Inflammatory macrophage treated with lipopolysaccharide for 4 hours (primary cell): ENCODE measurements at places on chromosomes 16 and 17.

- DNase-seq: no peak
Measured at GRCh38 chr17:31226950-31227349, 70.1 kb downstream of the OMG start.

DNA sequence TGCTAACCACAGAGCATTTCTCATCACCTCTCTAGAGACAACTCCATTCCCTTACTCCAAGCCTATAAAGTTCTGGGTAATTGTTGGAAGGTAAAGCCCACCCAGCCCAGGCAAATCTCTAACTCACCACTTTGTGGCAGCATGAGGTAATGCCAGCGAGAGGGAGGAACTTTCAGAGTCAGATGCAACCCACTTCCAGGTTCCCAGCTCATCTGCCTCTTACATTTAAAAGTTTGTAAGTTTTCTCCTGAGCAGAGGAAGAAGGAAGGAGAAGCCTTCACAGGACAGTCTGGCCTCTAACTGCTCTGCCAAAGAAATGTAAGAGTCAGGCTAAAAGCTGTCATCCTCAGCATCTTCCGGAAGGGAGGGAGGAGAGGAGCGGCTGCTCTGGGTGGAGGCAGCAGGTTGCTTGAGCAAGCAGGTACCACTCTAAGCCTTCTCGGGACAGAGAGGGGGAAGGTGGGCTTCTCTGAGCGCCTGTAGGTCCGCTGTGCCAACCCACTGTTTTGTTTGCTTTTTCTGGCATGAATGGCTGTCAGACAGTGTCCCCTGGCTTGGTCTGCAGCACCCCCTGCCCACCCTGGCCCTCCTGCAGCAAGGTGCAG lies 1.0 kb downstream of the ZNF319 start:
- DNase-seq: peak; percentile 50

DNA sequence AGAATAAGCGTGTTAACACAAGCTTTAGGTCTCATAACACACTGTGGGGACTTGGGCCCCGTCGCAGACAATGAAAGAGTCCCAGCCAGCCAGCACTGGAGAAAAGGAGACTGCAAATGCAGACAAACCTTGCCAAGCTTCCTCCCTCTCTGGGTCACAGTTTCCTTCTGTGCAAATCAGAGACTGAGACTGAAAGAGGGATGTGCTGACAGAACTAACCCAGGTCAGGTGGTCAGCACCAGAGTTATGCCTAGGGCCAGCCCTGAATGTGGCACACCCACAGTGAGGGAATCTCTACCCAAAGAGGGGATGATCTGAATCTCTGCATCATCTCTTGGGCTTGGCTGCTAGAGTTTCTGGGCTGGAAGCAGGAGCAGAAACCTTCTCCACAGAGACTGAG lies 282.3 kb upstream of the CCL2 start:
- no peak for DNase-seq

GRCh38 chr17:78034429-78035091 lies 76.1 kb downstream of the TNRC6C start:
- DNase-seq: no peak

DNA sequence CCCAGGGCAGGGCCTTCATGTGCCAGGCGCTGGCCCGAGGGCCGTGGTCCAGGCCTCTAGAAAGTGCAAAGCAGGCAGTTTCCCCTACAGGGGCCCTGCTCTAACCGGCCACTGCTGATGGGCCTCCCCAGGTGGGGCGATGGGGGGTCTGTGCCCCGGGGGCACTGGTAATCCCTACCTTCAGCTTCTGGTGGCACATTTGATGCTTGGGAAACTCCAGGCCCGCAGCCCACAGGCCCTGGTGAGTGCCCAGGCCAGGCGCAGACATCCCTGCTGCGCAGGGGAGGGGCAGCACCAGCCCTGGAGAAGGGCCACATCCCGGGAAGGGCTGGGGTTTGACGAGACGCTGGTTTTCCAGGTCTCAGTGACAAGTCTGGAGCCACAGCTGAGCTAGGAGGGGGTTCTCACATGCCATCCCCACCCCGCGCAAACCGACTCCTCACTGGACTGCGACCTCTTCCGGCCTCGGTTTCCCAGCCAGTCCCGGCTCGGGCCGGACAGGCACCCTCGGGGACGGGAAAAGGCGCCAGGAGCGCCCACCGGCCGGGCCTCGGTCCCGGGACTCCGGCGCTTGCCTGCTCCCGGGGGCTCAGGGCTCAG lies 1.6 kb downstream of the DOC2B start:
- DNase-seq: no peak
